T-helper 9 cell (primary cell): ENCODE measurements at places on chromosomes 12 and 14.
A peak's percentile ranks its signal among the peaks of the same experiment; 100 is the strongest.

GRCh38 chr14:54173802-54174201, 217.2 kb upstream of the BMP4 start:
- no peak for DNase-seq

GRCh38 chr12:63220921-63221320, 69.9 kb upstream of the AVPR1A start:
- DNase-seq, result no peak

GRCh38 chr14:28767853-28768741, 1.5 kb downstream of the FOXG1 start:
- DNase-seq, result no peak

DNA sequence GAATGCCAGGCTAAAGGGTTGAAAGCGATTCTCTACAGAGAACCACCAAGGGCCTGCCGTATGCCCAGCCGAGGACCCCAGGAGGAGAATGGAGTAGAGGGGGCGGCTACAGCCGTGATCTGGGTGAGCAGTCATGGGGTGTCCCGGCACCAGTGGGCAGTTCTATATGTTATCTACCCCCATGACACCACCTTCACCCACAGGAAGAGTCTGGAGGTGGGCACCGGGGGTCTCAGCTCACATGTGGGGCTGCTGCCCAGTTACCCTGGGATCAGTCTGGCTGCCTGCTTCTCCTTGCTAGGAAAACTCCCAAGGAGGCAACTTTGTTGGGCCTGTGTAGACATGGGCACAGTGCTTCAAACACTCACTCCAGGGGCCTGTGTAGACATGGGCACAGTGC, 99.4 kb downstream of the LGMN start:
- DNase-seq, result no peak

- no peak for DNase-seq
Measured at GRCh38 chr14:36070031-36070719, 106.3 kb downstream of the PTCSC3 start.

DNA sequence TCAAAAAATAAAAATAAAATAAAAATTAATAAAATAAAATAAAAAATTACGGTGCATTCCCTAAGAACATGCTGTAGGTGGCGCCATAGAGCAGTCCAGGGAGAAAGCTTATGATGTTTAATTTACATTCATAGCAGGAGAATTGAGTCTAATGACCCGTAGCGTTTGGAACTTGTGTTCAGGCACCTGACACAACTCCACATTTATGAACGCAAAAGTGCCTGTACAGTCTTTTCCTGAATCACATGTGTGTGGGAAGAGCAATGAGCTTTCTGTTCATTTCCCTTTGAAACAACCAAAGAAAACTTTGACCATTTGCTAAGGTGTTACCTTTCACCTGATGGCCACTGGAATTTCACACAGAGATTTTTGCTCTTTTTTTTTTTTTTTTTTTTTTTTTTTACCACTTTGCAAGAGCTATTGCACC, 60.6 kb upstream of the KCNA1 start:
- DNase-seq, result no peak

DNA sequence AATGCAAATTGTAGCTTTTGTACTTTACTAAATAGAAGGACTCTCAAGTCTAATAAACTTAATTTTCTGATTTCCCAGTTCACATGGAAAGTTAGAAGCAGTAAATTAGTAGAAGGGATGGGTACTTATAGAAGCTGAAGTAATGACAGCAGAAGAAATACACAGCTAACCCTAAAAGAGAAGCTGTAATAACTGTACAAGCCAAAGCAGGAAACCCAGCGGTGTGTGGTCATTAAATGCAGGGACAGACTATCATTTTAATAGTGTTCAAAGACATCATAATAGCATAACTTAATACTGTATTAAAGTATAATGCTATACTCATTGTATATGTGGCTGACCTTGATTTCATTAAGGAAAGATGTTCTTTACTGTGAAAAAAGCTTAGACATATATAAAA, 74.9 kb downstream of the PCNX1 start:
- no peak for DNase-seq

DNA sequence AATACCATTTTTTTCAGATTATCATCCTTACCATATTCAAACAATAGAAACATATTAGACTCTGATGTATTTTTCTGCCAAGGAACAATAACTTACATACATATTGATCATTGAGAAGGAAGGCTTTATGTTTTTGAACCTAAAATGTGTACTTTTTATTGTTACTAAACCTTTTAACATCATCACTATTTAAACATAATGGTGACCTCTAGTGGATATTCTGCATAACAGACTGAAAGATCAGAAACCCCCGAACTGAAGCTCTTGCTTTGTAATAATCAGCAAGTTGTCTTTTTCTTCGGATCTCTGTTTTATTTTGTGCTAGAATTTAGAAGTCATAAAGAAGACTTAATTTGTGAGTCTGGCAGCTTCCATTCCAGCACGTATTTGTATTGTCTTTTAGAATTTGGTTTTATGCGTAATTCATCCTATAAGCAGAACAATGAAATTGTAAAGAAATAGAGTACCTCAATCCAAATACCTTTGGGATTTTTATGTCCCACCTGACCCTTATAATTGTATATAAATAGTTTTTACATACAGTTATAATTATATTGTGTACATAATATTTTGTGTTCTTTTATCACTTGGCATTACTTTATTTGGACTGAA, 125.9 kb upstream of the ATF1 start:
- no peak for DNase-seq

- DNase-seq, result no peak
Measured at GRCh38 chr12:75660805-75661404, 149.5 kb upstream of the KRR1 start.

DNA sequence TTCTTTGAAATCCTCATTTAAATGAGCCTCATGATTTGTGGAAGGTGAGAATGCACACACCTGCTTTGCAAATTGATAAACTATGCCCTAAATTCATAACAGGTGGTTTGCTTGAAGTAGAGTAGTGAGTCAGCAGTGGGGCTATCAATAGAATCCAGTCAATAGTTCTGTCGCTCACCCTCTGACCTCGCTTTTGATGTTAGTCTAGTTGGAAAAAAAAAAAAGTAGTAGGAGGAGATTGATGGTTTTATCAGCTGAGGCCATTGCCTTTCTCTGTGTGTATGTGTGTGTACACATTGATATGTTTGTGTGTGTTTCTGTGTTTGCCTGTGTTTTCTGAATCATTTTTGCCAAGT, 267.3 kb downstream of the SNAPC1 start:
- DNase-seq, result no peak

DNA sequence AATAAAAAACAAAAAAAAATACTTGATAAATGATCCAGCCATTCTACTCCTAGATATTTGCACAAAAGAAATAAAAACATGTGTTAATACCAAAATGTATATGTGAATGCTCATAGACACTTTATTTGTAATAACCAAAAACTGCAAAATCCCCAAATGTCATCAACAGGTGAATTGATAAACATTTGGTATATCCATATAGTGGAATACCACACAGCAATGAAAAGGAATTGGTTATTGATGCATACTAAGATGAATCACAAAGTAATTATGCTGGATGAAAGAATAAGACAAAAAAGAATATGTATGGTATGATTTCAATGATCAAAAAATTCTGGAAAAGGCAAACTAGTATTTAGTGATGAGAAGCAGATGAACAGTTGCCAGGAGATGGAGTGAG, 124.7 kb upstream of the VASH1 start:
- DNase-seq, result no peak

DNA sequence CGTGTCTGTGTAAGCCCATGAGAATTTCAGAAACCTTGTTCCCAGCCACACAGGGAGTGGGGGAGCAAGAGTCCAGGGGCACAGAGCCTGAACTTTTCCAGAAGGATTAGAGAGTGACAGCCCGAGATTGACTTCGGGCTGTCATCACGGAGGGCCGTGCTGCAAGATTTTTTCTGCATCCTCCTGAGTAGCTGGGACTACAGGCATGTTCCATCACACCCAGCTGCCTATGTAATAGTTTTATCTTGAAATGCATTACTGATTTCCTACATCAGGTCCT, 14.4 kb downstream of the EVL start:
- DNase-seq, result no peak

DNA sequence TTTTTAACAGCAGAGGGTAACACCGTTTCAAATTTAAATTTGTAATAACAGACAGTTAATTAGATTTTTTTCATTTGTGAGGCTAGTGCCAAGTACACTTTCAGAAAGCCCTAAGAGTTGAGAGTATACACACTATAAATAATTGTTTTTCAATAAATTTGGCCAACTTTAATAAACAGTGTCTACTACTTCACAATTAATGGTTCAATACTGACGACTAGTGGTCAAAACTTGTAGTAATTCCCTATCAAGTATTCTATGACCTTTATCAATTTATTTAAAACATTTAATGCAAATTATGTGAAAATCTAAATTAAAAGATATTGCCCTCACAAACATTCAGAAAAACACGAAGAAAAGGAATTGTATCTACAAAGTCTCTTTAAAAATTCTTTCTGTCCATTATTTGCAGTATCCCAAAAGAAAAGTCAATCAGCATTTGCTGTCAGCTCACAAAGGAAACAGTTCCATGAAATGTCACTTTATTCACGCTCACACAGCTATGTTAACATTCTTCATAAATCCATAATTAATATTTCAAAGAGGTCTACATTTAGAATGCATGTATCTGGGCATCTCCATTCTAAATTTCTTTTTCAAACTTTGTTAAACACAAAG, 91.2 kb downstream of the CEP128 start:
- DNase-seq, result no peak

GRCh38 chr12:17142856-17143255, 536.9 kb upstream of the LMO3 start:
- DNase-seq, result no peak

DNA sequence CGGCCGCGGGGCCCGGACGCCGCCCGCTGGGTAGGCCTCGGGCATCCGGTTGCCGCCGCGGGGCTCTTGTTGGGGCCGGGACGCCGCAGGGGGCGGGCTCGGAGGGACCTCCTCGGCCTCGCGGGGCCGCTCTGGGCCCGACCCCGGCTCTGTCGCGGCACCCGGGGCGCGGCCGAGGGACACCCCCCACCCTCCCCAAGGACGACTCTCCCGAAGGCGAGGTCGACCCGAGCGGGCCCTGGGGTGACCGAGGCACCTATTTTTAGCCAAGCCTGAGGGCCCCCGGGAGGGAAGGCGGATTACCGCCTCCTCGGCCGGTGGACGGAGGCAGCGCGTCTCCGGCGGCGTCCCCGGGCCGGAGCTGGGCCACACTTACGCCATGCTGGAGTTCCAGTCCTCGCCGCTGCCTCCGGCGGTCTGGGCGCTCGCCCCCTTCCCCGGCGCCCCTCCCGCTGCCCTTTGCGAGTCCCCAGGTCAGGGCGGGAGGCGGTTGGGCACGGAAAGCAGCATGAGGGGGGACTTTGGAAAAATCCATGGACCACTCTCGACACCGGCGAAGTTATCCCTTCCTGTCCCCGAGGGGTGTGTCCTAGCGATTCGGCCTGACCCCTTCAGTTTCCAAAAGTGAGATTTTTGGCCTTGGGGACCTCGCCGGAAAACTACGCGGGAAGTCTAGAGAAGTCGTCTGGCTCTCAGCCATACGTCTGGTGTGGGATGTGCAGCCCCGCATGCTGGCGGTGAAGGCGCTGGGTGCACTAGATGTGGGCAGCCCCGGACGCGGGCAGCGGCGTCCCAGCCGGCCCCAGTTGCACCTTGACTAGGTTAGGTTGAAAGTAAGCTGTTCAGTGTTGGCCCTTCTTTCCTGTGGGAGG, 699 bp downstream of the KTN1 start:
- peak; percentile 56 for DNase-seq

- DNase-seq, result no peak
Measured at GRCh38 chr12:132165584-132165983, 21.3 kb downstream of the NOC4L start.

DNA sequence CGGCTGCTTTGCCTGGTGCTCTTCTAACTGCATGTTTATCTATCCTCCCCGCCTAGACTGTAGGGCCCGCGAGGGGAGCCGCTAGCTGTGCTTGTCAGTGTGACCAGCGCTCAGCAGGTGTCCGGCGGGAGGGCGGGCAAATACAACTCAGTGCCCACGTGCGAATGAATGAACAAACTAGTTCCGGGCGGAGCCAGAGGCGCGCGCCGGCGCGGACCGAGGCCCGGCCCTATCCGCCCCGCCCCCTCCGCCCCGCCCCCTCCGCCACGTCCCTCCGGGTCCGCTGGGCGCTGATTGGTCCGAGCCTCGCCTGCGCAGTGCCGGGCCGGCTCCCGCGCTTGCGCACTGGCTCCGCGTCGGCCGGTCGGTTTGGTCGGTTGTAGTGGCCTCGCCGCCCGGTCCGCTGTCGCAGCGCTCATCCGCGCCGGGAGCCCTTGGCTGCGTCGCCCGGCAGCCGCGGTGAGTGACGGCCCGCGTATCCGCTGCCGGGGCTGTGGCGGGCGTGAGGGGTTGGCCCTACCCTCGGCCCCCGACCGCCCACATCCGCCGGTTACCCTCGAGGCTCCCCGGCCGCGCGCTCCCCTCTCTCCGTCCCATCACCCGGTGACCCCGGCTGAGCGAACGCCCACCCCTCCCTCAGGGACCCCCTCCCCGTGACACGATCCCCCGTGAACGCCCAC, 60.0 kb downstream of the DDX51 start:
- peak; percentile 86 for DNase-seq

GRCh38 chr12:120321382-120322202, 6.0 kb downstream of the PLA2G1B start:
- DNase-seq, result no peak

DNA sequence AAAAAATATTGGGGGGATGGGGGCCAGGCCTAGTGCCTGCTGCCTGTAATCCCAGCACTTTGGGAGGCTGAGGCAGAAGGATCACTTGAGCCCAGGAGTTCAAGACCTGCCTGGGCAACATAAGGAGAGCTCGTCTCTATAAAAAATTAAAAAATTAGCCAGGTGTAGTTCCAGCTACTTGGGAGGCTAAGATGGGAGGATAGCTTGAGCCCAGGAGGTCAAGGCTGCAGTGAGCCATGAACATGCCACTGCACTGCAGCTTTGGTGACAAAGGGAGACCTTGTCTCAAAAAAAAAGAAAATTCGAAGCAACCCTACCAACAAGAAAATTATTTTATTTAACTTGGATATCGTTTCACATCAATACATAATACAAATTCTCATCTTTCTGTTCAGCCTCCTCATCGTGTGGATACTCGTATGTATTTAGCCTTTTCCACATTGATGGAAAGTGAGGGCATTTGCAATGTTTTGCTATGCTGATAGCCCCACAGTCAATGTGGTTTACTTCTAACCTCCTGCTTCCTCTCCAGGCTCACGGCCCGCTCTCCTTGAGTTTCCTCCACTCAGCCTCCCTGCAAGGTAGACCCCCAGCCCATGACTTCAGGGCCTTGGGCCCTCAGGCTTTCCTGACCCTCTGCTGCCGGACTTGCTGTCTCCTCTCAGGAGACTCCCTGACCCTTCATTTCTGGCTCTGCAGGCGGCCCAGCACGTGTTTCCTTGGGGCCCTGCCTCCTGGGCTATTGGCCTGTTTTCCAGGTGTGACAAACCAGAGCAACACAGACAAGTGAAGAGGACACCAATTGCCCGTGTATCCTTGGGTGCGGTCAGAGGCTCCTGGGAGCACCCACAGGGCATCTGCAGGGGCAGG, 54.8 kb downstream of the NFKBIA start:
- no peak for DNase-seq

GRCh38 chr12:67534681-67535080, 113.9 kb upstream of the DYRK2 start:
- DNase-seq, result no peak

GRCh38 chr12:112066566-112066965, 42.0 kb downstream of the NAA25 start:
- no peak for DNase-seq
